ENCODE measurements at places on chromosomes 2 and 18. TPM values are rescaled to one million over a fixed set of nuclear protein-coding genes. Genes with fewer than 3 reads are reported as not detected.

DNA sequence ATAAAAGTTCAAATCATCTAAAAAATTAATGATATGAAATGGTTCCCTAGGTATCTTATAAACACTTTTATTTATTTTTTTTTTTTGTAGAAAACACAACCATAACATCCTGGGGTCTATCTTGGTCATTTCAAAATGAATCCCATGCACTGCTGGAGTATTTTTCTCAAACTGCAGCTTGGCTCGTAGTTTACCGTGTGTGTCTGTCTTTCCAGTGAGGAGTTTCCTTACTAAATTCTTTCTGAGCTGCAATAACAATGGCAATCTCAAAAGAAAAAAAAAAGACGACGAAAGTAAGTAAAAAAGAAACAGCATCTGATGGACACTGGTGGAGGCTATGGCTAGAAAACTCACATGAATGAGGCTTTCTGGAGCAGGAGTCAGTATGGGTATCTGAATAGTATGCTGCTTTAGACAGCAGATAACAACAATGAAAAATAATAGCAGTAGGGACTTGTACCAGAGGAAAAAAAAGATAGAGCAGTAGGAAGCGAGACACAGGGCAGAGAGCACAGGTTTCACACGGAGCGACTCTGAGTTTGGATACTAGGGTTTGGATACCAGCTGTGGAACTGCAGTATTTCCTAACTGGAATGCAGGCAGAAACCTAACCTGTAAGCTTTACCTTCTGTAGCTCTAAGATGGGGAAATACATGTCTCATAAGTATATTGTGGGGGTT, 43.5 kb downstream of the CALCRL start:
- no peaks in the 10 kb centered on the region for H3K36me3 ChIP-seq
- H3K27me3 ChIP-seq: no peaks in the 10 kb centered on the region
- no peak overlapping the region for H3K27ac ChIP-seq
- DNase-seq: no peak
- no peaks in the 10 kb centered on the region for H3K4me1 ChIP-seq

- no peaks in the 10 kb centered on the region for H3K36me3 ChIP-seq
- peaks cover 12% of the 10 kb centered on the region for H3K4me1 ChIP-seq
- no peaks in the 10 kb centered on the region for H3K27me3 ChIP-seq
- peak overlapping the region; percentile 73 for H3K27ac ChIP-seq
These were observed 277 bp upstream of the INPP1 start for GRCh38 chr2:190343089-190343535.

- no peak for DNase-seq
- H3K27me3 ChIP-seq: peaks cover 6% of the 10 kb centered on the region
- no peak overlapping the region for H3K27ac ChIP-seq
- no peaks in the 10 kb centered on the region for H3K36me3 ChIP-seq
- H3K4me1 ChIP-seq: peaks cover 3% of the 10 kb centered on the region
These were observed 22.1 kb upstream of the ALKAL2 start for GRCh38 chr2:309954-310510.

DNA sequence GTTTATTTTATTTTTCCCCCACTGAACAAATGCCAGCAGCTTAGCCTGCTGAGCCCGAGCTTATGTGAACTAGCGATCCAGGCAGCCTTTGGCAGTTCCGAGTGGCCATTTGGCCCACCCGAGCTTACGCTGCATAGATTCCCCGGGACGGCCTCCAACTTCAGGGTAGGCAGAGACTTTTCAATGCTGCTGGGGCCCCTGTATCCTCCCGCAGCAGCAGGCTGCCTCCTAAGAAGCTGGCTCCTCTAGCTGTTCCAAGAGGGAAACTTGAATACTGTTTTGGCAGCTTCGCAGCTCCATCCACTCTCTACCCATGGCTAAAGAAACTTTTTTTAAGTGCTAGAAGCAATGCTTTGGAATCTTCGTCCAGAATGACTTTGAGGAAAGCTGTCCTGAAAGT, 295.2 kb downstream of the SS18 start:
- no peaks in the 10 kb centered on the region for H3K27me3 ChIP-seq
- H3K4me3 ChIP-seq: no peak overlapping the region
- no peaks in the 10 kb centered on the region for H3K4me1 ChIP-seq

DNA sequence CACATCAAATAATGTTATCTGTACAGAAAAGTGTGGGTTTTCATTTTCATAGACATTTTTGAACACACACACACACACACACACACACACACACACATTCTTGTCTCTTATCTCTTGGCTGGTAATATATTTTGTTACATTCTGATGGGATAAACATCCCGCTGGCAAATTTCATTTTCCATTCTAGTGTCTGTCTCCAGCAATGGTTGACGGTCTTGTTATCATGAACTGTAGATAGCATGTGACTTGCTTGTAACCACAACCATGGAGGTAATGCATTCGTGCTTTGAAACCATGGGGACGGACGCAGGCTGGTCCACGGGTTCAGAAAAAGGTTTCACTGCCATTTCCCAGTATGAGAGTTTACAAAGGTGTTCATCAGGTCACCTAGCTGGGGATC, 156.4 kb downstream of the PPP1R1C start:
- no peak overlapping the region for H3K4me3 ChIP-seq
- H3K27me3 ChIP-seq: peaks cover 18% of the 10 kb centered on the region
- DNase-seq: no peak
- H3K27ac ChIP-seq: no peak overlapping the region
- no peaks in the 10 kb centered on the region for H3K36me3 ChIP-seq

GRCh38 chr2:181367906-181368435, 89.2 kb upstream of the ITGA4 start:
- no peaks in the 10 kb centered on the region for H3K36me3 ChIP-seq
- DNase-seq: no peak
- H3K4me1 ChIP-seq: peaks cover 10% of the 10 kb centered on the region

DNA sequence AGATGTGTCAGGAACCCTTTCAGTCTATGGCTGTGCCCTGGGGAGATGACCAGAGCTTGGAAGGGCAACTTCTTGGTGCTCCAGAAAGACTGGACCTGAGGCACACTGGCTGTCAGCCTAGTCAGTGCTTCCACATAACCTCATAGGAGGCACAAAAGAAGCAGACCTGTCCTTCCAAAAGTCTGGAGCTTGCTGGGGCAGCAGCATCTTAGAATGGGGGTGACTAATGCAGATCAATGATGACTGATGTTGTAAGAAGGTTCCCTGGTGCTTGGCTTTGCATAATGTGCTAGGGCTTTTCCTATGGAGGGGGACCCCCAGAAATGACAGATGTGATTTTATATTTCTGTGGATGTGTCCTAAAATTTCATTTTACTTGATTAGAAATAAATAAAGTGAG, 255.7 kb upstream of the THUMPD2 start:
- H3K27me3 ChIP-seq: peaks cover 5% of the 10 kb centered on the region
- H3K4me3 ChIP-seq: no peak overlapping the region
- DNase-seq: no peak
- no peaks in the 10 kb centered on the region for H3K36me3 ChIP-seq
- H3K4me1 ChIP-seq: no peaks in the 10 kb centered on the region

DNA sequence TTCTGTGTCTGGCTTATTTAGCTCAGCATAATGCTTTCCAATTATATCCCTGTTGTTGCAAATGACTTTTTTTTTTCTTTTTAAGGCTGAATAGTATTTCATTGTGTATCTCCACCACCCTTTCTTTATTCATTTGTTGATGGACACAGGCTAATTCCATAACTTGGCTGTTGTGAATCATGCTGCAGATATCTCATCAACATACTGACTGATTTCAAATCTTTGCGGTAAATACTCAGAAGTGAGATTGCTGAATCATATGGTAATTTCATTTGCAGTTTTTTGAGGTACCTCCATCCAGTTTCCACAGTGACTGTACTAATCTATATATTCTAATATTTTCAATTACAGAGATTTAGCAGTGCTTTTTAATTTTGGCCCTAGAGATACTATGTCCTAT, 266.2 kb downstream of the TMX3 start:
- no peaks in the 10 kb centered on the region for H3K4me1 ChIP-seq
- H3K4me3 ChIP-seq: no peak overlapping the region
- H3K27me3 ChIP-seq: no peaks in the 10 kb centered on the region
- no peaks in the 10 kb centered on the region for H3K36me3 ChIP-seq
- H3K27ac ChIP-seq: no peak overlapping the region
- no peak for DNase-seq

DNA sequence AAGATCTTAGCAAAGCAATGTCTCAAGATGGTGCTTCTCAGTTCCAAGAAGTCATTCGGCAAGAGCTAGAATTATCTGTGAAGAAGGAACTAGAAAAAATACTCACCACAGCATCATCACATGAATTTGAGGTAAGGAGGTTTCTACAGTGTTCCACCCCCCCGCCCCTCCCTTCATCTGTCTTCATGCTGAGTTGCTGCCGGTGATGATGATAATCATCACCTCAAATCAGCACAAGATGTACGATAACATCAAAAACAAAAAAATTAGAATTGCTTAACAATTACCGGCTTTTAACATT, 14.6 kb downstream of the UGP2 start:
- peak; percentile 22 for DNase-seq
- H3K36me3 ChIP-seq: peaks cover 4% of the 10 kb centered on the region
- peak overlapping the region; percentile 97 for H3K27ac ChIP-seq
- H3K4me3 ChIP-seq: peak overlapping the region; percentile 77

- H3K4me1 ChIP-seq: no peaks in the 10 kb centered on the region
- no peak for DNase-seq
- no peaks in the 10 kb centered on the region for H3K27me3 ChIP-seq
- no peaks in the 10 kb centered on the region for H3K36me3 ChIP-seq
These were observed 766.1 kb upstream of the SALL3 start for GRCh38 chr18:78213361-78213994.

- no peaks in the 10 kb centered on the region for H3K4me1 ChIP-seq
- no peak overlapping the region for H3K27ac ChIP-seq
- DNase-seq: no peak
- no peak overlapping the region for H3K4me3 ChIP-seq
These were observed 42.1 kb downstream of the NOP58 start for GRCh38 chr2:202307690-202308089.

DNA sequence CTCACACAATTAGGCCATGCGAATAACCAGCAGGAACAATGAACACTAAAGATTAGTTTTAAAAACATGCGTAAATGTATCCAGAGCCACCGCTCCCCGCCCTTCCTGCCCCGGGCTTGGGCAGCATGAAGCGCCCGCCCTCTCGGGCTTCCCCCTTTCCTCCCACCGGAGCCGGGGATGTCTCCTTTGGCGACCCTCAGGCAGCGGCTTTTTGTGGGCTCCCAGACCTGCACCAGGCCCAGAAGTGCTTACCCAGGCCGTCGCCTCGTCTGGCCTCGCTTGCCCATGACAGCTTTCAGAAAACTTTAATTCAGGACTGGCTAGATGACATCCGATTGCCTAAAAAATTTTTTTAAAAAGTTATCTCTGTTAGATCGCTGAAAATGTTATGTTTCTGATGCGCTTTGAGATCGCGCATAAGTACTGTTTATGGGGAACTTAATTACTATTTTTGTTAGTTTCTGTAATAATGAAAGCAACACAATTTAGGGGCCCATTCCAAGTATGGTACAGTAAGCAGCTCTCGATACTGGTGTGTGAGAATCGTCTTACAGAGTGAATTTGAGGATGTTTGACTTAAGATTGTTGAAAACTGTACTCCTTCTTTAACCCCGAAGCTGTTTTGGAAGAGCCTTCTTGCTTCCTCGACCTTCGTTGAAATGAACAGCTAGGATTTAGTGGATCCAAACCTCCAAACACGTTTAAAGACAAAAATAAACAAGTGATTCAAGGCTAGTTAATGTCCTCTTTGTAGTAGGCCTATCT, 1.1 kb downstream of the MAP3K20 start:
- H3K27ac ChIP-seq: peak overlapping the region; percentile 27
- peaks cover 21% of the 10 kb centered on the region for H3K4me1 ChIP-seq
- peaks cover 45% of the 10 kb centered on the region for H3K27me3 ChIP-seq
- H3K36me3 ChIP-seq: peaks cover 7% of the 10 kb centered on the region
- peak overlapping the region; percentile 81 for H3K4me3 ChIP-seq

Gene GPR45
- not detected for total RNA-seq

Gene RBMS1
- total RNA-seq: 108 TPM

Gene OR6B2
- not detected for total RNA-seq

Gene CMPK2
- 5.3 TPM for total RNA-seq

Gene LHCGR
- total RNA-seq: not detected

Gene HOXD3
- total RNA-seq: not detected

Measured in T-helper 17 cell (primary cell).